ENCODE measurements at places on chromosomes 1 and 21. TPM values are rescaled to one million over a fixed set of nuclear protein-coding genes. Genes with fewer than 3 reads are reported as not detected.

Gene DLGAP3
- total RNA-seq: not detected

Gene OLFML2B
- total RNA-seq: 6.6 TPM

Gene LDLRAD2
- total RNA-seq: not detected

Gene ERICH3
- not detected for total RNA-seq

DNA sequence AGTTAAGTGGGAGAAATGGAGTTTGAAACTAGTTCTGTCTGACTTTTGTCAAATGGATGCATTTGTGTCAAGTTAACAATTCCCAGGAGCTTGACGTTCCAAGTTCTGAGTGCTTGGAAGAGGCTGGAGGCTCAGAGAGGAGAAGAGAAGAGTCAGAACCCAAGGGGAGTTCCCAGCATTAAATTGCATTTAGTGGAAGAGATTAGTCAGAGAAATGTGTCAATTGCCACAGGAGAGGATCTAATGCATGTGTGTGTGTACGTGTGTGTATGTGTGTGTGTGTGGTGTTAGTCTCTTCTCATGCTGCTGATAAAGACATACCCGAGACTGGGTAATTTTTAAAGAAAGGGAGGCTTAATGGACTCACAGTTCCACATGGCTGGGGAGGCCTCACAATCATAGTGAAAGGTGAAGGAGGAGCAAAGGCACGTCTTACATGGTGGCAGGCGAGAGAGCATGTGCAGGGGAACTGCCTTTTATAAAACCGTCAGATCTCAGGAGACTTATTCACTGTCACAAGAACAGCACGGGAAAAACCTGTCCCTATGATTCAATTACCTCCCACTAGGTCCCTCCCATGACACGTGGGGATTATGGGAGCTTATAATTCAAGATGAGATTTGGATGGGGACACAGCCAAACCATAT lies 101.5 kb upstream of the TMEM51 start:
- H3K27ac ChIP-seq: no peak overlapping the region
- H3K36me3 ChIP-seq: no peaks in the 10 kb centered on the region
- no peaks in the 10 kb centered on the region for H3K27me3 ChIP-seq

DNA sequence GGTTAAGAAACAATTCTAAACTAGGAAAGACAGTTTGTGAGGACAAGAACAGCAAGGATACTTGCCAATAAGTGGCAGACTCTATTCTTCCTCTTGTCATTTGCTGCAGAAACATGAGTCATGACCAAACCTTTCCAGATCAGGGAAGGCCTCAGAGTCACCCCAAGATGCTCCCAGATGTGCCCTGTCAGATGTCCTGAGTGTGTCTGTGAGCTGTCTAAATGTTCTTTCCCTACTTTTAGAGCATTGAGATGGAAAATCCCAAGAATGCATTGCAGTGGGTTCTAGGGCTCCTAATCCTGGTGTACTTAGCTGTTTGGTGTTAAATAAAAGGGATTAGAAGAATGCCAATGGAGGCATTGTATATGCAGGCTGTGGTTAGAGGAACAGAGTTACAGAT lies 57.5 kb upstream of the KIAA0040 start:
- no peaks in the 10 kb centered on the region for H3K36me3 ChIP-seq
- H3K27me3 ChIP-seq: no peaks in the 10 kb centered on the region
- H3K4me3 ChIP-seq: no peak overlapping the region
- H3K4me1 ChIP-seq: no peaks in the 10 kb centered on the region

DNA sequence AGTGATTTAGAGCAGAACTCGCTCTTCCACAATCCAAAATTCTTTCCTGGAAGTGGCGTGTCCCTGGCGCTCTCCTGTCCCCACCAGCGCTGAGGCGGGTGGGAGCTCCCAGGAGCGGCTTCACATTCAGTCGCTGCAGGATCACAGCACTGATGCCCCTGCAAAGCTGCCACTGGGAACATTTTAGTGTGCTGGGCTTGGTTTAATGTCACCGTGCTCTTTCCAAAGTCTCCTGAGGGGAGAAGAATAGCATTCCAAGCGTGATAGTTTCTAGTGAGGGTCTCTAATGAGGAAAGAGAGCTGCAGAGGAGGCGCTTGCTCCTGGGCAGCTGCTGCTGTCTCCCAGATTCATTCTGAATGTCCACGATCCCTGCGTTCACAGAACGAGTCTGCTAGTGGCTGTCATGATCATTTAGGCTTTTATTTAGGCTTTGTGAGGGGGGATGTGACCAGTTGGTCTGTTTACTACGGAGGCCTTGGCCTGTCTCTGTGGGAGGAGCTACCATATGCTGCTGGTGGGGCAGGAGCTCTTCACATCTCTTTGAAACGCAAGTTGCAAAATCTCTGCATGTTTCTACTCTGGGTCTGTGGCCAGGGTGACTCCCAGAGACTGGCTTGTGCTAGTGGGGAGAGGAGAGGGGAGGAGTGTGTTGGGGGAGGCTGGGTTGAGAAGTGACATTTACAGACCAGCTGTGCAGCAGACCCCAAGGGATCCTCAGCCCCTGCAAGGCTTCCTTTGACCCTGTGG lies 23.4 kb downstream of the OLFML3 start:
- H3K4me3 ChIP-seq: no peak overlapping the region
- no peak for DNase-seq
- H3K27ac ChIP-seq: no peak overlapping the region
- no peaks in the 10 kb centered on the region for H3K36me3 ChIP-seq
- H3K4me1 ChIP-seq: no peaks in the 10 kb centered on the region

All from gastrocnemius medialis (tissue), 4 donors.